Sciatic nerve (tissue), 2 donors: ENCODE measurements at places on chromosomes 1 and 21.
A peak's percentile ranks its signal among the peaks of the same experiment; 100 is the strongest.

DNA sequence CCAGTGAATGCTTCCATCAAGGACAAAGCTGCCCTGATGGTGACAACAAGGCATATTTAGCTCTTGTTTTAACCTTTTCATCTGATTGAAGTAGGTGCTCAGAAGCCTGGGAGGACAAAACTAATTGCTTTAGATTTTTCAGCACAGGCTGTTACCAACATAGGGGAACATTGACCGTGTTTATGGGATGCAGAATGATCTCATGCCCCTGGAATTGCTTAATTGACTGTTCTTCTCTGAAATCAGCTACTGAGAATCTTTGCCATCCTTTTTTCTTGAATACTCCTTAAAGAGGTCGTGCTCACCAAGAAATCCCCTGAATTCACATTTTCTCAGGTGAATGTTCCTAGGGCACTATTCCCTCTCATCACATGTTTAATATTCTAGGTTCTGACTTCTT, 95.9 kb upstream of the CCDC190 start:
- DNase-seq = no peak

GRCh38 chr21:27269644-27270043, 302.8 kb upstream of the ADAMTS5 start:
- DNase-seq = no peak

- DNase-seq = no peak
Measured at GRCh38 chr1:233389893-233390292, 62.4 kb downstream of the MAP3K21 start.

DNA sequence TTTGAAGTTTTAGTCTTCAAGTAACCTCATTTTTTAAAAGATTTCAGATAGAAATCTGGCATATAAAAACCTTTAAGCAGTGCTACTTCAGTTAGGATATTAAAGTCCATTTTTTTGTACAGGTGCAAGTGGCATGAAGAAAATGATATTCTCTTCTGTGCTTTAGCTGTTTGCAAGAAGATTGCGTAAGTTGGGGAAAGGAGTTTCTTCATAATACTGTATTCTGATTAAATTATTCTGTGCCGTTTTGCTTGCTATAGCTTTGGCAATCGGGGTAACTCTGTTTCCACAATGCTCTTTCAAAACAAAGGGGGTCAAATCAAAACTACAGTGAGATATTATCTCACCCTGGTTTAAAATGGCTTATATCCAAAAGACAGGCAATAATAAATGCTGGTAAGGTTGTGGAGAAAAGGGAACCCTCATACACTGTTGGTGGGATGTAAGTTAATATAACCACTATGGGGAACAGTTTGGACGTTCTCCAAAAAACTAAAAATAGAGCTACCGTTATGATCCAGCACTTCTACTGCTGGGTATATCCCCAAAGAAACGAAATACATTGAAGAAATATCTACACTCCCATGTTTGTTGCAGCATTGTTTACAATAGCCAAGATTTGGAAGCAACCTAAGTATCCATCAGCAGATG, 27.1 kb downstream of the MAEL start:
- DNase-seq = no peak

GRCh38 chr1:192887426-192887825, 78.6 kb downstream of the RGS2 start:
- DNase-seq = no peak

DNA sequence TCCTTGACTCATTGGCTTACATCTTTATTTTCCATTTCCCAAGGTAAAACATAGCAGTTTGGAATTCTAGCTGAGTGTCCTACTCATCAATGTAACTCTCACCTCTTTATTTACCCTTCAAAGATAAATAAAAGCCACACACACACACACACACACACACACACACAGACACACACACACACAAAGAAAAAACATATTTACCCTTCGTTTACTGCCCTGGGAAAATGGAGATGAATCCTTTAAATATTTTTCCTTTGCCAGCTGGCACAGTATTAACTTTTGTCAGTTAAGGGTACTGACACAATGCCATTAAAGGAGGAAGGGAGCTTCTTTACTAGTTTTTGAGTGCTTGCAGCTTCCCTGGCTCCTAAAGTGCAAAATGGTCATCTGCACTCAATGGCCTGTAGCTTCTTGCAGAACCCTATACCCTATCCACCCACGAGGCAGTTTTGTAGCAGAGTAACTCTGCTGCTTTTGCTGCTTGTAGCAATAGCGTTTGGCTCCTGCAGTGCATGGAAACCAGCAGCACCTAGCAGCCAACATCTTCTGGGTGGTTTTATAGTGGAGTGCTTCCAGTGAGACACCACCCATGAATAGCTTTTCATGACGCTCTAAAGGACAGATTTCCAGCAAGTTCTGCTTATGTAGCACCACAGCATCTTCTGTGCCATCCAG, 103.7 kb downstream of the HS2ST1 start:
- DNase-seq = no peak

GRCh38 chr1:160193091-160193819, 2.9 kb downstream of the CASQ1 start:
- DNase-seq = peak; percentile 94

DNA sequence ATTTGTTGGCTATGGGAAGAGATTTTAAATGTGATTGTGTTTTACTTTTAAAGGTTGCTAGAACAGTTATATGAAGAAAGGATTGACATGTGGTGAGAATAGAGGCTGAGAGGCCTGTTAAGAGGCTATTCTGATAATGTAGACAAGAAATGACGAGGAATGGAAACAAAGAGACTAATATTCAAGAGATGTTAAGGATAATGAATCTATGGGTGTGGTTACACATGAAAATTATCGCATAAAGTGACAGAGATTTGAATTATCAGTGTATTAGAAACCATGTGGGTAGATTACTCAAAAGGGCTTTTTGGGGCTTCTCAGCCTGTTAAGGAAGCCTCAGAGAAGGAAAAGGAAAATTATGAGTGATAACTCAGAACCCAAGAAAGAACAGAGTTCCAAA, 120.4 kb downstream of the MACF1 start:
- no peak for DNase-seq
